ENCODE measurements at places on chromosomes 3 and 15.
A peak's percentile ranks its signal among the peaks of the same experiment; 100 is the strongest.

- DNase-seq: no peak
Observed at GRCh38 chr3:85539232-85539631, 580.4 kb downstream of the CADM2 start.

- DNase-seq: no peak
Observed at GRCh38 chr3:104133630-104134029, 1233.1 kb upstream of the ALCAM start.

DNA sequence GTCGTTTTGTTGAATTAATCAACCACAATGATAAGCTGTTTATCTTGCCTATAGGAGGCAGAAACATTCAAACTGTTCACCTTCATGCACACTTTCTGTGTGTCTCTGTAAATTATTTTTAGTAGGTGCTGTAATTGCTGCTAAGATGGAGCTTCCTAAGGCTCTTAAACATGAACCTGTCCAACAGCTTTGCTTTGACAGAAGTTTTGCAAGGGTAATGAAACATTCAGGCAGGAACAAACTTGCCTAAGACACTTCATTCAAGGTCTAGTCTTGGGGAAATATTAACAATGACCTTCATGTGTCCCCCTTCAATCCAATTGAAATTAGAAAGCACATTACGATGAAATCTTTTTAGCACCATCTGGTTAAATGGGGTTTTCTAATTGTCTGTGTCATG lies 156.1 kb downstream of the DIPK2A start:
- no peak for DNase-seq

DNA sequence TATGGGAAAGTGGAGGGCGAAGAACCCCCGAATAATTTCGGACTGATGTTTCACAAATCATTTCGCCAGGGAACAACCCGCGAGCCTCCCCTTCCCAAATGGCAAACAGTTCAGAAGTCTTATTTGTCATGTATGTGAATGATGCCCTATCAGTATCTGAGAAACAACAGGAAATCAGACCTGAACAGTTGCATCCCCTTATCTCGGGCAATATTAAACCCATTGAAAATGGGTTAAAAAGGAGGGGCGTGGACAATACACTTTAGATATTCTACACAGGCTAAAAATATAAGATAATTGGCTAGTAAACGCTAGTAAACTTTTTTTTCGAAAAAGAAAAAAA lies 1003.3 kb upstream of the NR2F2 start:
- no peak for DNase-seq

DNA sequence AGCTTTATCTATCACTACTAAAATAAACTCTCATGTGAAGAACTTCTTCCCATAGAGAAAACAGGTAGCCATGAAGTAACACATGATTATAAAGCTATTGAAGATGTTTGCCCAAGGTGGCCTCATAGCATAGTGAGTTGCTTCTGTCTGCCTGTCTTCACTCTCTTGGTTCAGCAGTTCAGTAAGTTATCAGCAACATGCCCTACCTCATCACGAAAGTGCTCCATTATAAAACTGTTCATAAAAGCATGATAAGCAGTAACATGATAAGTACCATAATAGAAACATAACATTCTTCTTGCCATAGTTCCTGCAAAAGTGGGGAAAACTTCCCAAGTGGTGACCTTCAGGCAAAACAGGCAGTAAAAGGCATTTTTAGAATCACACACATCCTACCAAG lies 45.6 kb downstream of the MRPL3 start:
- DNase-seq: no peak

DNA sequence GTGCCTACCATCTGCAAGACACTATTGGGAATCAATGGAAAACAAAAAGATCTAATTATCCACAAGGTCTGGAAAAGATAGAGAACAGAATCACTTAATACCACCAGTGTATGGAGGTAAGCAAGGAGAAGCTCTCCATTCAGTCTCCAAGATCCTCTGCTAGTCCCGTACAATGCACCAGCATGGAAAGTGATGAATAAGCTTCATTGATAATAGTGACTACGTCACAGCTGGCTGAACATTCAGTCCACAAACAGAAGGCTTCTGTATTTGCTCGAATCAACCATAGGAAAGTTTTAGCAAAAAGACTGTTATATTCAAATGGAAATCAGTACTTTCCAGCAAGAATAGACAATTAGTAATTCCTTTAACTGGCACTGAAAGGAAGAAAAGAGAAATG lies 42.9 kb downstream of the IGSF11 start:
- DNase-seq: no peak

- peak; percentile 32 for DNase-seq
Observed at GRCh38 chr3:54188176-54188791, 65.9 kb downstream of the CACNA2D3 start.

GRCh38 chr3:72848703-72849081 lies 447 bp upstream of the SHQ1 start:
- no peak for DNase-seq

- no peak for DNase-seq
Observed at GRCh38 chr15:29937956-29938355, 115.7 kb upstream of the TJP1 start.

GRCh38 chr3:32240159-32240545 lies 1.7 kb downstream of the CMTM8 start:
- DNase-seq: no peak

DNA sequence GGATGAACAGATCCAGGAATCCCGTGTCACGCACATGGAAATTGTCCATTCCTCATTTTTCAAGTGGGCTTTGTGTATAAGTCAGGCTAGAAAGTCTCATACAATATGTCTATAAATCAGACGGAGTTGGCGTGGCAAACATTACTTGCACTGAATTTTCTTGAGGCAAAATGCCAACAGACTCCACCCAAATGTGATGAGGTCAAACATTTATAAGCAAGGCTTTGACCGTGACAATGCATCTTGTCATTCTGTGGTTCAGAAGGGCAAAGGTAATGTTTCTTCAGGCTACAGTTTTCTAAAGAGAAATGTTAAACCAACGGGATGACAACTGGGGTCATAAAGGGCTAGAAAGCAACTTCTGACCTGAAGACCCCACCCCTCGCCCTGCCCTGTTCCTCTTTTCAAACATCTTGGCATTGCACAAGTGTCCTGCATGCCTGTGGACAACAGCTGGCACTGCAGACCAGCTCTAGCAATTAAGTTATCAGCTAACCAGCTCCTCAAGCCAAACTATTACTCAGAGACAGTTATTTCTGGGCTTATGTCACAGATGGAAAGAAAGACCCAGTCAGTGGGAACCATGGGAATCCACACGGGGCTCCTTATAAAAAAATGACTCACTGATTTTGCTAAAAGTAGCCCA lies 36.5 kb upstream of the SPTBN5 start:
- no peak for DNase-seq

DNA sequence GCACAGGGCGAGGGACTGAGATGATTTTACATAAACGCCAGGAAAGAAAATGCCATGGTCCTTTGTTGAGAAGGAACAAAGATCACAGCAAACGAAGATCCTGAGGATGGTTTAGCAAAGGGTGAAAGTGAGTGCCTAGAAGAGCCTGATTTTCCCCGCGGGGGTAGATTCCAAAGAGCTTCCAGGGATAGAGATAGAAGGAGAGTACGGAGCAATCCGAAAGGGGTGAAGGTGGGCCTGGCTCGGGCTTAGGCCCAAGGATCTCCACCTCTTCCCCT lies 977 bp downstream of the CDC25A start:
- no peak for DNase-seq

DNA sequence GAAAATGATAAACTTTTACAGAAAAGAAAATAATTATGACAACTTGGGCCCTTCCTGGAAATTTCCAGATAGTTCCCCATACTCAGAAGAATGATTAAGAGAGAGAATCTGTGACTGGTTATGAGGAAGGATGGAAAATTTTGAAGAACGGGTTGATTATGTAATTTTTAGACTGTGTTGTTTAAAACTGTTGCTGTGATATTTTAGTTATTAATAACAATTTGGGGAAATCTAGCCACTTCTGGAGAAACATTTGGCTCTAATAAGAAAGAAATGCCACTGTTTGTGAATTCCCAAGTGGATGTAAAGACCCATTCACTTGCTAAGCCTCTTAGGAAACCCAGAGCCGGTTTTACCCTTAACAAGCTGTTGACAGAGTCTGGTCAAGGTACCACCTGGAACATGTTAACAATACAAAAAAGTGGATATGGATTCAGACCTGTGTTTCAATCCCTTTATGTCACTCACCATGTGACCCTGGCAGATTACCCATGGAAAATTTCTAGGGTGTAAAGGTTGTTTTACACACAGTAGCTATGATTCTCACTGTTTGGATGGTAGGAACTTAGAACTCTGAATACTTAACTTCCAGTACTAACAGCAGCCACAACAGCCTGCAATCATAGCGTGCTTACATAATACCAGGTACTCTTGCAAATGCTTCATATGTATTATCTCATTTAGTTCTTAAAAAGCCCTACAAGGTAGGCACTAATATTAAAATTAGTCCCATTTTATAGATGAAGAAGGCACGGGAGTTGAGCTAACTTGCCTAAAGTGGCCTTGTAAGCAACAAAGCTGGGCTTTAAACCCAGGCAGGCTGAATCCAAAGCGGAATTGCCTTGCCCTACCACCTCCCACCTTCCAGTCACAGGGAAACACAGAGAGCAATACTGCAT lies 32.0 kb downstream of the ZBTB38 start:
- DNase-seq: no peak

- DNase-seq: no peak
Observed at GRCh38 chr3:109050591-109051167, 67.3 kb downstream of the MORC1 start.

- no peak for DNase-seq
Observed at GRCh38 chr15:73030122-73030679, 22.1 kb upstream of the NEO1 start.

DNA sequence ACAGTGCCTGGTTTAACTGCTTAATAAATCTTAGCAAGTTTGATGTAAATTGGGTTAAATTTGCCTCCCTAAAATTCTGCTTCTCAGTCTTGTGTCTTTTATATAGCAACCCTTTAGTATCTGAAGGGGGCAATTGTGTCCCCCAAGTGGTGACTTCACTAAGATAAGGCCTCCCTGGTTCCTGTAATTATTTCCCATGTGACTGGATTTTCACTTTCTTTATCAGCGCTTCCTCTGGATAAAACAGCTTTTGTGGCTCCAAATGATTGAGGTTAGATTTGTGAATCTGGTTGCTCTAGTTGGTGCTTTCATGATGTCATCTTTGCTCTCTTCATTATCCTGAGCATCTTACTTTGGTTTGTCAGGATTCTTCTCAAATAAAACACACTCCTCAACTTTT lies 334.3 kb upstream of the CTDSPL start:
- no peak for DNase-seq

GRCh38 chr15:75123395-75123794 lies 78.3 kb upstream of the C15orf39 start:
- DNase-seq: no peak

DNA sequence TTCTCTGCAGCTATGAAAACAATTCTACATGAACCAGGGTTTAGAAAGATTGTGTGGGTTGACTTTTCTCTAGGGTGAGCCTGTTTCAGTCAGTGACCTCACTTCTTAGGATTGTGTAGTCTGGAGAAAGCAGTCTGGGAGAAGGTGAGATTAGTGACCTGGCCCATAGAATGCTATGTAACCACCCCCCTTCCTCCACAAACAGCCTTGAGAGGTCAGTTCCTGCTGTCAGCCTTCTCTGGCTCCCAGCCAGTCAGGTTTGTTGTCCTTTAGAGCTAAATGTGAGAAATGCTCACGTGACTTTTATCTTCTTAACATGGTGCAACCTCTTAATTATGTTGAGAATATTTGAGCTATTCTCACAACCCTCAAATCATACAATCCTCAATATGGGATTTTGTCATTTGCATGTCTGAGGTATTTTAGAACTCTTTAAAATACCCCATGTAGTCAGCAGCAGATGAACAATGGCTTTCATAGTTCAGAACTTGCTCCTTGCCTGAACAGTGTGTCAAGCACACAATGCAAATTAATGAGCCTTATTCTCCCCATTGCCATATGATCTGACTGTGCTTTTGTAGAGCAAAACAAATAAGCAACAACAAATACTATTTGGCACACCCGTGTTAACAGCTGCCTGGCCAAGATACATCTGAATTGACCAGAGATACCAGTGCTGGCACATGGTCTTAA lies 311.6 kb downstream of the CNTN6 start:
- no peak for DNase-seq

DNA sequence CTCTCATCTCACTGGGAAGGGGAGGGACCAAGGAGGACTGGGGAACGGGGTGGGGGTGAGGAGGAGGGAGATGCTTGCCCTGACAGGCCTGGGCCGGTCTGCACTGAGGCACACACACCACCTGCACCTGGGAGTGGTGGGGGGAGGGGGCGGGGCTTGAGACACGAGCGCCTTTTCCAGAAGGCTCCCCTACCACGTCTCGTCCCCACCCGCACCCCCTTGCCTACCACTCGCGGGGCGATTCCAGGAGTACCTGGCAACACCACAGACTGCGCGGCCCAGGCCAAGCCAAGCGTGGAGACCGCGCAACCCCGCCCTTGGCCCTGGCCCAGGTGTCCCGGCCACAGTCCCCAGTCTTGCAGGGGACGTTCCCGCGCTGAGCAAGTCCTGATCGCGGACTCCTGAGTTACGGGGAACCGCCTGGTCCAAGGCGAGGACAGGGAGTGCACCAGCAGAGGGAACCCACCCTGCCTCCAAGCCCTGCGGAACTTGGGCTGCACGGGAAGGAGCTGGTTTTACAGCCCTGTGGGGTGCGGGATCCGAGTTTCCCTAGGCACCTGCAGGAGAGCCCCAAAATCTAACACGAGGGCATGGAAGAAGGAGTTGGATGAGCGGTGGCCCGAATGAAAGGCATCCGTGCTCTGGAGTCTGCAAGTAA lies 68.1 kb upstream of the SH3GL3 start:
- DNase-seq: no peak

GRCh38 chr15:89885611-89886010 lies 8.2 kb downstream of the AP3S2 start:
- DNase-seq: no peak

GRCh38 chr15:31255732-31256377 lies 70.8 kb upstream of the KLF13 start:
- DNase-seq: no peak

DNA sequence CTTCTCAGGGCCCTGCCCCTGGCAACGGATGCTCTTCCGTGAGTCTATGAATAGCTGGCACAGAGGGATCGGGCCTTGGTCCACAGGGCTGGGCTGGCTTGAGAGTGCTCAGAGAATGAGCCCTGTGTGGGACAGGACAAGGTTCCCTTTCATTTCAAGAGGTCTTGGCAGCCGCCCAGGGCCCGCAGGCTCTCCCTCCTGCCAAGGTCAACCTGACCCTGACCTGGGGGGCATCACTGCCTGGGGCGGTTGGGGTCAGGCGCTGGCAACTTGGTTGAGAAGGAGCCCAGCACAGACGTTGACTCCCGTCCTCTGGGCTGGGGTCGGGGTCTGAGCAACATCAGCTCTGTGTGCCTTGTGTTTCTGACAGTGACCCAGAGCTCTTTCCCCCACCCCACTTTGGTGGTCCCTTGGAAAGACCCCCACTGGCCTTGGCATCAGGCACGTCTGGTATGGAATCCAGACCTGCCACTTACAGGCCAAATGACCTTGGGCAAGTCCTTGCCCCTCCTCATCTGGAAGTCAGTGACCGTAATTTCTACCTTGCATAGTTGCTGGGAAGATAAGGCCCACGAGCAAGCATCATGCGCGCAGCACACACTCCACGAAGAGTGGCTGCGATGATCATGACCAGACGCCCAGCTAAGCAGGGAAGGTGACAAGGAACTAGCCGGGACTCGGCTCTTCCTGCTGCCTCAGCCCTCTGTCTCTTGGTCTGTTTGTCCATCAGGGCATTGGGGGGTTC lies 36.4 kb downstream of the EPHB3 start:
- DNase-seq: no peak
